ENCODE measurements at places on chromosomes 7 and 10.

DNA sequence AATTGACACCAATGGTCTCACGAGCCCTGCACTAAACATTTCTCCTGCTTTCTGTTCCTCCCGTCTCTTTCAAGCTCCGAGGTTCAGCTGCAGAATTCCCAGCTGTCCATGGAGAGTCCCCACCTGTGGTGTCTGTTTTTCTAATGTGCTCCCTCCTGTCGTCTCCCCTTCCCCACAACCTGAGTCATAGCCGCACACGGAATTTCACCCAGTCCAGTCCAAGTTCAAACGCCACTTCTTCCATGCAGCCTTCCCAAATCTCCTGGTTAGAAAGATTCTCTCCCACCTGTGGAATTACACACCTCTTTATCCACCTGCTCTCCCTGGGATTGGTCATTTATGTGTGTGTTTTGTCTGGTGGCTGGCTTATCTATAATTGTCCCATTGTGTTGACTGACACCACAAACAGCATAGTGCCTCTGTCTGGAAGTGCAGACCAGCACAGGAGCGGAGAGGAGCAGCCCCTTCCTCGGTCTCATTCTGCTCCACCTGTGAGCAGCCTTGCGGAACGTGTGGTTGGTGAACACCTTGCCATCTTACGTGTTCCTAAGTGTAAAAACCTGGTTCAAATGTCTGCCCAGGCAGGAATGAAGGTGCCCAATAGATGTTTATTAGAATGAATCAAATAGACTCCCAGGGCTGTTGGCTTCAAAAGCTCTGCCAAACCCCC is 3.3 kb upstream of the DIP2C start:
- DNase-seq, result no peak

DNA sequence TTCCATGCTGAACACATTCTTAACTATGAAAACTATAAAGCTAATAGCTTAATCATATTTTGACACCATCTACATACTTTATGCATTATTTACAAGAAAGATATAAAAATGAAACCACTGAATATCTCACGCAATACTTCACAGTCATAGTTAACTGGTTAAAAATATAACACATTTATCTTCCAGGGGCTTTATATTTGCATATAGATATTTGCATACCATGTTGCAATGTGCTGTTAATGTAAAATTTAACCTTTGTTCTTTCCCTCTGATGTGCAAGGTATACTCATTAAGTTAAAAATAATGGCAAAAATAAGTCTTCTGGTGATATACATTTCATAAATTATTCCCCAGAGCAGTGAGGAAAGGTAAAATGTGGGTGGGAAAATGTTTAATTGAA is 76.9 kb upstream of the MGMT start:
- DNase-seq, result no peak

- no peak for DNase-seq
Measured at GRCh38 chr10:25938405-25938804, 4.4 kb downstream of the MYO3A start.

DNA sequence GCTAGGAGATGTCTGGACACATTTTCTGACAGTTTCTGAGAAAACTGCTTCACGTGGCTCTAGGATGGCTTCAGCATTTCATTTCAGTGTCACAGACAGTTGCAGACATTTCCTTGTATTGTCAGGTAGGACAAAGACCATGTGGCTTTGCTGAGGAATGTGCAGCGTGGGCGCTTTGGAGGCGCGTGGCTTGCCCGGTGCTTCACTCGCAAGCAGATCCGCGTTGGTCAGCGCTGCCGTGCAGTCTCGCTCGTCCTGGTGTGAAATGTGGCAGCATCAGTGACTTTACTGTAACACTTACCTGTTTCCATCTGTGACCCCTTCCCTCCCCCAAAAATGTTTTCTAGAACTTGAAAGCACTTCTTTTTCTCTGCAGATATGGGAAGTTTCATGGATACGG is 340.5 kb downstream of the SDK1 start:
- no peak for DNase-seq

DNA sequence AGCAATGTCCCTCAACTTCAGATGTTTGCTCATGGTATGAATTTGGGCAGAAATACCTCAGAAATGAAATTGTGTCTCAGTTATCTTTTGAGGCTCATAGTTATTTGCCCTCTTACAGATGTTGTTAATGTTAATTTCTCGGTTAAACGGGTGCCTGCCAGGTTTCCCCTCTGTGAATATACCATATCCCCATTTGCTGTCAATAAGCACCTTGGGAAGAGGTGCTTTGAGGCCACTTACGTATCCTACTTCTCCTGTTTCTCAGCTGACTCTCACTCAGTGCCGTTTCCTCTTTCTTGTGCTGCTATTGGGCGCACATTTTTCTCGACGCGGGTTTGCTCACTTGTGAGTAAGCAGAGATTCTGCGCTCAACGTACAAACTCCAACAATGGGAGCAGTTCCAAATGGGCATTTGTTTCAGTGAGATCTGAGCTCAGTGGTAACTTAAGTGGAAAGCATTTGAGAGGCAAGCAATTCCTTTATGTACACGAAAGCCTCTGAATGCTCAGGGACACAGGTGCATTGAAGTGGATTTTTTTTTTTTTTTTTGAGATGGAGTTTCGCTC is 34.8 kb upstream of the JAKMIP3 start:
- no peak for DNase-seq

DNA sequence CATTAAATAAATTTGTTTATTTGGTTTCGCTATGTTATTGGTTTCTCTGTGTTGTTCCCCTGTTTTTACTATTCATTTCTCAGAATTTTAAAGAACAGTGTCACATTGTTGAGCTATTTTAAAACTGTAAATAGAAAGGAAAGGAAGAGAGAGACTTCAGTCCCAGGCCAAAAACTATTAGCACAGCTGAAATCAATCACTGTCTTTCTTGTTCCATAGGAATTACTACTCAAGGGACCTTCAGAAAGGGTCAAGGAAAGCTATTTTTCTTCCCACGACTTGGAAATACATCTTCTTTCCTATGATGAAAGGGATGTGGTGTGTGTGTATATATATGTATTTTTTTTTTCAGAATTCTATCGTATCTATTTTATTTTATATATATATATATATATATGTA is 29.0 kb upstream of the GNAT3 start:
- DNase-seq, result no peak

GRCh38 chr7:117217106-117218035 is 105.5 kb downstream of the WNT2 start:
- no peak for DNase-seq

DNA sequence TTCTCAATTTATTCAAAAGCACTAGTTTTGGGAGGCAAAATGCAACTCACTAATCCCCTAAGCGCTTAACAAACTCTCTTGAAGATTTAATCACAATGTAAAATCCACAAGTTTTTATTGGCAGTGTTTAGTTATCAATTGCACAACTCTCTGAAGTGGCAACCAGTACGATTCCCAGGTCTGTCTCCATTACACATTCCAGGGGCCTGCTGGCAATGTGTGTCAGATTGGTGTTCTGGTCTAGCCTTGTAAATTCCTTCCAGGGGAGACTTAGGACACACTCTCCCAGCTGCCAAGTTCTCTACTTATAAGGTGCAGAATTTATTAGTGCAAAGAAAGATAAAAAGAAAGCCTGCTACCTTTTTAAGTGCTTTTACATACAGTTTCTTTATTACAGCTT is 164.7 kb upstream of the HPS1 start:
- peak; percentile 29 for DNase-seq

GRCh38 chr7:99974681-99975080 is 1.1 kb downstream of the AZGP1 start:
- DNase-seq, result no peak

DNA sequence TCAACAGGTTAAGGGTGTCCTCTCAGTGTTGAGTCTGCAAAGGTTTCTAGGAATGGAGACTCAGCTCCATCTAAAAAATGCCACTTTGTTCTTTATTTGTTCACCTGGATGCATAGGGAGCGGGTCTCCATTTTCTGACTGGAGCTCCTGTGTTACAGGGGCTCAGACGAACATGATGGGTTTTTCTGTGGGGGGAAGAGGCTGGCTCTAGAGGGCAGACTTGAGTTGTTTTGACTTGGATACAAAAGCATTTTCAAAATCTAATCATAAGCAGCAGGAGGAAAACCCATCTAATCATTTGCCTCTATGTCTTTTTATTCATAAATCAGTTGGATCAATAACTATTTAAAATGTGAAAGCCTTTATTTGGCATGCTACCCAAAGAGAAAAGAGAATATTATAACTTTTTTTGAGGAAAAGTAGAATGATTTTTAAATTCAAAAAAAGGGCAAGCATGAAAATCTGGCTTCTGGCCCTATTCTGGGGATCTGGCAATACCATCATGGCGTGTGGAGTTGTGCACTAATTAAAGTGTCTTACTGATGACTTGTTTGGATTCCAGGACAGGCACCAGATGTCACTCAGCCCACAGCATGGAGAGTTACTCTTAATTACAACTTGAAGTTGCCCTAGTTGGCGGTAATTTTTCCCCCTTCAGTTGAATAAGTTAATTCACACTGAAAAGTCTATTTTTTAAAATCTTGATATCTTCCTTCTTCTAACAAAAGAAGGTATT is 594.9 kb downstream of the REEP3 start:
- DNase-seq, result peak; percentile 29

DNA sequence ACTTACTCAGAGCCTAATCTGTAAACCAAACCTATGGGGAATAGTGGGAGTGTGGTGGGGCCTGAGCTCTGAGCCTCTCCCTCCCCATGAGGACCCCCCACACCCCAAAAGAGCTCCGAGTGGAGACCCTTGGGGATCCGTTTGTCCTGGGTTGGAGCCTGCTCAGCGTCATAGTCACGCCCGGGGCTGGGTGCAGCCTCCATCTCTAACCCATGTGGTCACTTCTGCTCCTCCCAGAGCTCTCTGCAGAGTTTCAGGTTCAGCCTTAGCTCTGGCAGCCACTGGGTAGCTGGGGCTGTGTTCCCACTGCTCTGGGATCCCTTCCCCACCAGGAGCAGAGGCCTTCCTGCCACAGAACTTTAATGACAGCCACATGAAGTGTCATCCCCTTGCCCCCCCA is 25.9 kb downstream of the PFKFB3 start:
- no peak for DNase-seq

GRCh38 chr10:133454204-133454893 is 604 bp downstream of the SCART1 start:
- DNase-seq, result no peak

Measured in HuH-7 (cell line).